ENCODE measurements at places on chromosomes 5 and 9. TPM values are rescaled to one million over a fixed set of nuclear protein-coding genes. Genes with fewer than 3 reads are reported as not detected.

CDO1 gene
- total RNA-seq: 0.18 TPM

GFRA3 gene
- 0.32 TPM for total RNA-seq

OGN gene
- not detected for total RNA-seq

SPATA31C1 gene
- total RNA-seq: not detected

SPOCK1 gene
- not detected for total RNA-seq
